Fibroblast of skin of right biceps (primary cell): ENCODE measurements at places on chromosomes 11 and 22.

GRCh38 chr22:41758231-41758630, 42.2 kb upstream of the CCDC134 start:
- DNase-seq = no peak

- no peak for DNase-seq
These were observed 20.2 kb upstream of the TREH start for GRCh38 chr11:118699506-118700220.

DNA sequence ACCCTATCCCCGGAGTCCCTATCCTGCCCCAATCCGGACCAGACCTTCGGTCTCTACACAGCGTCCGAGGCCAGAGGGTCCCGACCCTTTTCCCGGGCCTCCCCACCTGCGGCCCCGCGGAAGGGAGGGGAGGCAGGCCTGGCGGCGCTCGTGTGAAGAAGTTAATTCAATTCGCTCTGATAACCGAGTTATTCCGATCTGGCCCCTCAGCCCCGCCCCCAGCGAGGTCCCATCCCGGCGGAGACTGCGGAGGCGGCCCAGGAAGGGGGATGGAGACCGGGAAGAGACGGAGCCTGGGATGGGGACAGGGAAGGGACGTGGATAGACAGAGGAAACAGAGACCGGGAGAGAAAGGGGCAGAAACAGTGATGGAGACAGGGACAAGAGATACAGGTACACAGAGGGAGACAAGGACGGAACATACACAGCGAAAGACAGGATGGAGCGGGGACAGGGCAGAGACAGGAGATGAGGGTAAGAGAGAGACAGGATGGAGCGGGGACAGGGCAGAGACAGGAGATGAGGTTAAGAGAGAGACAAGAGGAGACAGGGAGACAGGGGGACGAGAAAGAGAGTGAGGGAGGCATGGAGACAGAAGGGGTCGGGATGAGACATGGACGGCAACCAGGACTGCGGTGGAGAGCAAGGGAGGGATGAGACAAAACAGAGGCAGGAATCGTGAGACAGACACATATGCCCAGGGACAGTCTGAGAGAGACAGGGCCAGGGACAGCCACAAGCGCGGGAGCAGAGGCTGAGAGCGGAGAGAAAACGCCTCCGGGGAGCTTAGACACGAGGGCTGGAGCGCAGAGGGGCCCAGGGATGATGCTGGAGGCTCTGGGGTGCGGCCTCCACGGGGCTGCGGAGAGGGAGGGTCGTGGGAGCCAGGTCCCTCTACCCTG, 636 bp upstream of the PHOX2A start:
- DNase-seq = no peak

DNA sequence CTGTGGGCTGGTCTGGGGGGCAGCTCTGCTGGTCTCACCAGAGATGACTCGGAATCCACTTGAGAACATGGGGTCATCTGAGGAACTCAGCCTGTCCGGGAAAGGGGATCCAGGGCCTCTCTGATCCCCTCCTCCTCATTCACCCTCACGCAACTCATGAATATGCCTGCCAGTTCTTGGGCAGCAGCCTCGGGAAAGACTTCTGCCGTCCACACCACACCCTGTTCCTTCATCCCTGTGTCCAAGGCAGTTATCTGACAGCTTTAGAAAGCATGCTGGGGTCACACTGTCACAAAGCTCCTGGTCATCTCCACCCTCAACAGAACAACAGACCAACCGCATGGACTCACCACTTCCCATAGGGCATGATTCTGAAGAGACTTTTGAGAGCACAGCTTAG, 88.3 kb downstream of the AMOTL1 start:
- DNase-seq = no peak

- no peak for DNase-seq
These were observed 15.7 kb downstream of the LGR4 start for GRCh38 chr11:27456795-27457329.

- no peak for DNase-seq
These were observed 49.4 kb upstream of the PICALM start for GRCh38 chr11:86118253-86118652.

GRCh38 chr11:69578167-69578566, 62.8 kb upstream of the CCND1 start:
- DNase-seq = no peak

DNA sequence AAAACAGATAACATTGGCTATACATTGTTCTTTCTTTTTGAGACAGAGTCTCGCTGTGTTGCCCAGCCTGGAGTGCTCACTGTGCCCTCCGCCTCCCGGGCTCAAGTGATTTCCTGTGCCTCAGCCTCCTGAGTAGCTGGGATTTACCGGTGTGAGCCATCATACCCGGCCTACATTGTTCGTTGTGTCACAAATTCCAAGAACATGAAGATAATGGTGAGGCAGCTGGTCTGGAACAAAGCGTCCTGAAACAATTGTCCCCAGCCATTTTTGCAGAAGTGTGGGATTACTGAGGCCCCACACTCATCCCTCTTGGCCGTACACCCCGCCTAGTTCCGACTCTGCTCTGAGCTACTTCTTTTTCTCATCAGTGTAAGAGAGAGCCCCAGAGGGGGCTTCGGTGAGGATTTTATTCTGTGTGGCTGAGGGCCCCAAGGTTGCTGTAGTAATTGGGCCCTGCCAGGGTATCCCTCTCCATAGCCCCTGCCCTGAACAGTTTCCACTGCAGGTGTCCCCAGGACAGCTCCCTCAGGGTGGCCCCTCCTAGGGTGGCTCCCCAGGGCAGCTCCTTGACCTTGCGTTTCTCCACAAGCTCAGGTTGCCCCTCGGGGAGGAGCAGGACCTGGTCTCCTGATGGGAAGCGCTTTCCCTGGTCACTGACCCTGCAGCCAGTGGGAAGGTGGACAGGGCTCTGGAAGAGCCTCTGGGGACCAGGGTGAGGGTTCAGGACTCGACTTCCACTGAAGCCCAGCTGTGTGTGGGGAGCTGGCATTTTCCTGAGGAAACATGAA, 13.1 kb upstream of the ARSA start:
- DNase-seq = no peak
